Activated T-cell treated with anti-CD3 and anti-CD28 coated beads, Interleukin-2, amount 50 U/mL, for 1 hour (primary cell): ENCODE measurements at places on chromosomes 16 and 17.

GRCh38 chr17:68456339-68457167, 743 bp downstream of the WIPI1 start:
- DNase-seq = no peak

DNA sequence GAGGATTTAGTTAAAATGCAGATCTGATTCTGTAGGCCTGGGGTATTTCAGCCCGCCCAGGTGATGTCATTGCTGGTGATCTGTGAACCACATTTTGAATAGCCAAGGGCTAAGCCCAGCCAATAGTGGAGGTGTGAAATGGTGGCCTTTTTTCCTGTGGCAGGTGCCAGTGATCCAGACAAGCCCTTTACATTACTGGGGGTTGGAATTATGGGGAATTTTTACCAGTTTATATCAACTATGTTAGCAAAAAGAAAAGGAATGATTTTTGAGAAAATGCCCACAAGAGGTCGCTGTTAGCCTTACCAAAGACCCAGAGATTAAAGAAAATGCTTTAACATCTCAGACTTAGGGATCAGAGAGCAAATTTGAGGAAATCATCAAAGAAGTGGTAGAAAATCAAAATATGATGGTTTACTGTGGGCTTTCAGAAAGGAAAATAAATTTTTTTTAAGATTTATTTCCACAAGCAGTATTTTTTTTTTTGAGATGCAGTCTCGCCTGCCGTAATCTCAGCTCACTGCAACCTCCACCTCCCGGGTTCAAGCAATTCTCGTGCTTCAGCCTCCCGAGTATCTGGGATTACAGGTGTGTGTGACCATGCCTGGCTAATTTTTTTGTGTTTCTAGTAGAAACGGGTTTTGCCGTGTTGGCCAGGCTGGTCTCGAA, 3.9 kb downstream of the VPS35L start:
- DNase-seq = peak; percentile 28

DNA sequence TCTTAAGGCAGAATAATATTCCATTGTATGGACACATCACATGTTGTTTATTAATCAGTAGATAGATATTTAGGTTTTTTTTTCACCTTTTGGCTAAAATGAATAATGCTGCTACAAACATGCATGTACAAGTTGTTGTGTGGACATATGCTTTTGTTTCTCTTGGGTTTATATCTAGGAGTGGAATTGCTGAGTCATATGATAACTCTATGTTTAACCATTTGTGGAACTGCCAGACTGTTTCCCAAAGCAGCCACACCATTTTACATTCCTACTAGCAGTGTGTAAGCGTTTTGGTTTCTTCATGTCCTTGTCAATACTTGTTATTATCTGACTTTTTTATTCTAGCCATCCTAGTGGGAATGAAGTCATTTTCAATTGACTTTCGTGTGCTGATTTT, 21.3 kb downstream of the CYLD start:
- no peak for DNase-seq

DNA sequence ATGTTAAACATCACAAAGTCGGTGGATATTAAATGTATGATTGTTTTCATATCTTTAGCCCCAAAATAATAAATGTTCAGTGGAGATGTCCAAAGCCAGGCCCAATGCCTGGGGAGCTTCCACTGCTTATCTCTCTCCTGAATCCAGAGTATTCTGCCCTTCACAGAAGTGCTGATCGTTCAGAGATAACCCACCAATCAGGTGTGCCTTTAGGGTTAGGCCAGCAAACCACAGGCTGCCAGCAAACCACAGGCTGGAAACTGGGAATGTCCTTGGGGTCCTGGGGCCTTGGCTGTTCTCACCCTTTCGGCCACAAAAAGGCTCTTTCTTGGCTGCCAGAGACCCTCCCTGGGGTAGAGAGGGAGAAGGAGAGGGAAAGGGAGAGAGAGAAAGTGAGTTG, 33.9 kb downstream of the NXN start:
- DNase-seq = no peak

GRCh38 chr17:1095090-1095852, 84.5 kb downstream of the ABR start:
- DNase-seq = no peak

DNA sequence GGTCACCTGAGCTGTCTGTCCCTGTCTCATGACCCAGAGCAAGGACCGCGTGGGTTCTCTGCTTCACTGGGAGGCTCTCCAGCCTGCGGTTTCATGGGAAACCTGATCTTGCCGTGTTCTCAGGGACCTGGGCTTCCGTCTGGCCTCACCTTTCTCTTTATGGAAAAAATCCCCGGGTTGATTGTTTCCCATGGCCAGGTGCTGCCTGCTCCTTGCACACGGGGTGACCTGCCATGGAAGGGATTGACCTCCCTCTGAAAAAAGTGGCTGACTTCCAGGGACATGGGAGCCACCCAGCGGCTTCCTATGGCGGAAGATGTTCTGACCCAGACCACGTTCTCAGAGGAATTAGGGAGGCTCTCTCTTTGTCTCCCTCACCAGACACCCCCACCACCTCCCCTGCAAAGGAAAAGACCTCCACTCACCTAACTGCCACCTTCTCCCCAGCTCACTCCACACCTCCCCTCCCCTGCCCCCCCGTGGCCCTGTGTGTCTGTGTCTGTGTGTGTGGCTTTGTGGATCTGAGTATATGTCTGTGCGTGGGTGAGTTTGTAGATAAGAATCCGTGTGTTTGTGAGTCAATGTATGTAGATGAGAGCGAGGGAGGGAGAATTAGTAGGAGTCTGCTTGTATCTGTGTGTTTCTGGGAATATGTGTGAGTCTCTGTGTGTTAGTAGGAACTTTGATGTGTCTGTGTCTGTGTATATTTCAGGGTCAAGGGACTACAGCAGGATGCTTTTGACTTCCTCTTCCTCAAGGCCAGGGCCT, 154.6 kb downstream of the NTN1 start:
- no peak for DNase-seq

DNA sequence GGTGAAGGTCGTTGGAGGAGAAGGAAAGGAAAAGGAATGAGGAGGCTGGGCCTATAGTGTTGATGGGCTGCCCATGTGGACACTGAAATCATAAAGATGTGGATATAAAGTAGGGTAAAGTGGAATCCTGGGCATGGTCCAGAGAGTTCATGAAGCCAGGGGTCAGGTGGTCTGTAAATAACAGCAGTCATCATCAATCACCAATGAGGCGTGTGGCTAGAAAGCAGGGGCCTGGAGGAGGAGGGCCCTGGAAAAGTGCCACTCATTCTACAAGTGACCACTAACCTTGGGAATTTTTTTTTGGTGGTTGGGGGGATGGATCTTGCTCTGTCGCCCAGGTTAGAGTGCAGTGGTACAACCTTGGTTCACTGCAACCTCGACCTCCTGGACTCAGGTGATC, 115.3 kb upstream of the NOL11 start:
- no peak for DNase-seq

GRCh38 chr16:62445909-62446308, 409.7 kb upstream of the CDH8 start:
- no peak for DNase-seq

GRCh38 chr17:66326476-66327047, 24.1 kb downstream of the PRKCA start:
- no peak for DNase-seq

GRCh38 chr16:69935278-69935711, 15.8 kb upstream of the CLEC18A start:
- DNase-seq = no peak
